GM13977 (cell line): ENCODE measurements at places on chromosomes 2 and 18.

DNA sequence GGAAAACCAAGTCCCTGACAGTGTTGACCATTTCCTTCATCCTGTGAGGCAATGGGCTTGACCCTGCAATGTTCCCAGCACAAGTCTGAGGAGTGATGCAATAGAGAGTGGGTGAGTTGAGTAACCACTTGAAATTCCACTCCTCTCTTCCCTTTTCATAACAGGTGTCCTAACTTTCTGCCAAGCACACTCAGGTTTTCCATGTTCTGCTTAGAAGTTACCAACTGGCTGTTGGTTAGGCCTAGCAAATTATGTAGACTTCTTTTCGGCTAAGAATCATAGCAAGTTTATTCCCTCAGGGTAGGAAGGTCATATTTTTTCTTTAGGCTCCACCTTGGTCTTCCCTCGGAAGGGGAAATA lies 11.5 kb downstream of the GNLY start:
- no peak for DNase-seq

GRCh38 chr2:210475706-210476105 lies 853 bp downstream of the LANCL1 start:
- DNase-seq = no peak

- DNase-seq = peak; percentile 22
These were observed 1232.3 kb upstream of the ZEB2 start for GRCh38 chr2:145752091-145752806.

DNA sequence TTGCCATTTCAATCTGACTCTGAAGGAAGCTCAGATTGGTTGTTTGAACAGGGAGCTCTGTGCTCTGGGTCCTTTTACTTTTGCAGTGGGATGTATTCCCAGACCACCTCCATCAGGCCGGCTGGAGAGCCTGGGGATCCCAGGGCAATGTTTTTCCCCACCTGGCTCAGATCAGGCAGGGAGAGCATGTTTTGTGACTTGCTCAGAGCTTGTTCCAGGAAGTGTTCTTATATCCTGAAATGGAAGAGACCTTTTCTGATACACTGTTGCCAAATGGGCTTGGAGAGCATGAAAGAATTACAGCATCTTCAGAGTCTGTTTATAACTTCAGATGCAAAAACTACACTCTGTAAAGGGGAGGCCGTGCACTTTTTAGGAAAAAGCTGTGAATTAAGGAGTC lies 56.0 kb downstream of the LIPG start:
- DNase-seq = no peak

GRCh38 chr2:50564766-50565165 lies 467.2 kb downstream of the NRXN1 start:
- no peak for DNase-seq

GRCh38 chr18:51192026-51192425 lies 5.5 kb downstream of the MEX3C start:
- DNase-seq = no peak

- no peak for DNase-seq
These were observed 657.5 kb upstream of the CDH7 start for GRCh38 chr18:65093346-65093745.

- DNase-seq = no peak
These were observed 32.1 kb upstream of the DOCK10 start for GRCh38 chr2:225074366-225074765.

DNA sequence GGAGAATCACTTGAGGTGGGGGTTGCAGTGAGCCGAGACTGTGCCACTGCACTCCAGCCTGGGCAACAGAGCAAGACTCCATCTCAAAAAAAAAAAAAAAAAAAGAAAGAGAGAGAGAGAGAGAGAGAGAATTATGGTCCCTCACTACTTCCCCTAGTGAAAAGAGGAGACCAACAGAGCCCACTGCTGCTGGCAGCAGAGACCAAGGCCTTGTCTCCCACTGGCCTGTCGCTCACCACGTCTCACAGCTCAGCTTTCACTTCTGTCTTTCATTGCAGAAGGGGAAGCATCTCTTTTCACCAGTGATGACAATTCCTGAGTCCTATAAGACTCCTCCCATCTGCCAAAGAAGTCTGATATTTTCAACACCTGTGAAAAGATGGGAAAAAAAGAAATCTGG lies 81.3 kb downstream of the CLHC1 start:
- no peak for DNase-seq

DNA sequence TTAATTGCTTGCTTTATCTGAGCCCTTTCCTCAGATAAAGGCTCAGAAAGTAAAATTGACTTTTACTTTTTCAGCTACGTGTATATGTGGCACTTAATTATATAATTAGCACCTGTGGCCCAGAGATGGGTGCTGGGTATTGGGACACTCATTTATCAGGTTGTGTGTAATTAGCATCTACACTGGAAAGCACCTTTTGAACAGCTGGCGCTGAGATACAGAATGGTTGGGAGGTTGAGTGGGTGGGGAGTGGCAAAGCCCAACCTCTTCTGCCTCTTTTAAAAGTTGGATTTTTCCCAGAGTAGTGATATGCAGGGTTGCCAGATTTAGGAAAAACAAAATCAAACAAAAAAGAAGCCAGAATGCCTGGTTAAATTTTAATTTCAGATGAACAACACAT lies 23.9 kb downstream of the SPTBN1 start:
- peak; percentile 51 for DNase-seq

- DNase-seq = no peak
These were observed 25.4 kb downstream of the USP14 start for GRCh38 chr18:183769-184168.

DNA sequence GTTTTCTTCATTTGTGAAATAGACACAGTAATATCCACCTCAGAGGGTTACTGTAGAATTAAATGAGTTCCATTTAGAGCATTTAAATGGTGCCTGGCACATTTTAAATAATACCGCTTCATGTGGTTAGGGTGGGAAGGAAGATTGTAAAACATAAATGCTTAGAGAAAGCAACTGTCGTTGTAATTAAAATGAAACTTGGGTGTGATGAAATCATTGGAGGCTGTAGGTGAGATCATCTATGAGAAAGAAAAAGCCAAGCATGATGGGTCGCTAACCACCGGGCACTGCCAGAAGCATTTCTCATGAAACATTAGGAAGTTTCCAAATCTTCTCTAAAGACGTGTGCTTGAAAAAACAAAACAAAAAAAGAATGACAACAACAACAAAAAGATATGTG lies 8.2 kb upstream of the SLC39A10 start:
- no peak for DNase-seq

- no peak for DNase-seq
These were observed 91.9 kb upstream of the KCNE4 start for GRCh38 chr2:222960126-222960525.

DNA sequence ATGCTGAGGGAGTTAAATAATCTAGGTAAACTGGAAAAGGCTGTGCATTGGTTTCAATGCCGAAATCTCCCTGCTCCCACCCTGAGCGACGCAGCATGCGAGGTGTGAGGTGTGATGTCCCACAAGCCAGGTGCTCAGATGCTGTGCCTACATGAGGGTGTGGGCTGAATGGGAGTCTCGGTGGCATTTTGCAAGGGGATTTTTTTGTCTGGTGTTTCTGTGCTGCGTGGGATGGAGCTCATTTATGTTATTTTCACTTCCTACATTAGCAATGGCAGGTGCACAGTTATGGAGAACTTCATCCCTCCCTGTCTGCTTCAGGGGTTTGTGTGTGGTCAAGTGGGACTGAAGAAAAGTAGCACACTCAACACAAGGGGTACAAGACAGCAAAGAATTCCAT lies 110.2 kb upstream of the CCDC68 start:
- peak; percentile 10 for DNase-seq

GRCh38 chr2:170467568-170468422 lies 247.3 kb upstream of the SP5 start:
- no peak for DNase-seq

- DNase-seq = no peak
These were observed 7.8 kb upstream of the SERPINB2 start for GRCh38 chr18:63879709-63880108.

- no peak for DNase-seq
These were observed 19.0 kb downstream of the RPL37A start for GRCh38 chr2:216517447-216518225.

DNA sequence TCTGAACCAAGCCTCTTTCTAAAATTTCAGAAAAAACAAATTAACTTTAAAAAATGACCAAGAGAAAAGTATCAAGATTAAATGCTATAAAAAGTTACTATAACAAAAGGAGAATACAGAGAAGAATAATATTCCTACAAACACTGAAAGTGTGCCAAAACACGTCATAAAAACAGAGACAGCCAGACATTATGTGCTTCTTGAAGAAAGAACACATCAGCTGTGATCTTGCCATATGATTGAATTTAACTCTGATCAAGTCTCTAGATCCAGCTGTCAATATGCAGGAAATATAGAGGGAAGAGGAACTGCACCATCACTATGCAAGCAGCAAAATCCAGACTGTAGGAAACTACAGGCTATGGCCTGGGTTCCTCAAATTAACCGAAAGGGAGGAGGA lies 33.7 kb upstream of the COL5A2 start:
- no peak for DNase-seq

DNA sequence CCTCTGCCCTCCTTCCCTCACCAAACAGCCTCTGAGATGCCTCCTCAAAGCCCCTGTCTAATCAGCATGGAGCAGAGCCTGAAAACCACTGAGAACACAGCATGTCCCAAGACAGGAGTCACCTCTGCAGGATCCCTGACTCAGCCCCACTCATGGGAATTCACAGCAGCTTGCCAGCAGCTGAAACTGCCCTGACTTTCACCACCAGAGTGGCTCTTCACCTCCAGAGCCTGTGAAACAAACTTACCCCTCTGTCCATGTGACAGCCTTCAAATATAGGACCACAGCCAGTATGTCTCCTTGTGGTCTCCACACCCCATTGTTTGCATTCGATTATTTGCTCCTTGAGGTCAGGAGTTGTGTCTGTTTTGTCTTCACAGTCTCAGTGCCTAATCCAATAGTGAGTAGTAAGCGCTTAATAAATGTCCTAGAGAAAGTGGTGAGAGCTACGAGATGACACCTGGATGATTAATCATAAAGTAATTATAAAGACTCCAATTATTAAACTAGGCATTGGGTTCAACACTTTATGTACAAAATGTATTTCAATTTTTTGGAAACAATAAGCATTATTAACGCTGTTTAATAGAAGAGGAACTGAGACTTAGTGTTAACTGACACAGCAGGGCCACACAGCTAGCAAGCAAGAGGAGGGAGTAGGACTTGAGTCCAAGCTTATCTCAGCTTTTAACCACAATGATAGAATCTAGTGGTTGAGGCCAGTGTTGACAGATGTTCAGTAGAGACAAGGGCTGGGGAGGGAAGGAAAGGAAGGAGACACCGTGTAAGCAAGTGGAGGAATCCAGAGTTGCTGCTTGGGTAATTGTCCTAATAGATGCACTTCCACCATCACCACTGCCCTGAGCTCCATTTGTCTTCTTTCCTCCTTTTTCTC lies 358.7 kb upstream of the TNP1 start:
- peak; percentile 28 for DNase-seq

- DNase-seq = no peak
These were observed 98.9 kb downstream of the EIPR1 start for GRCh38 chr2:3278521-3279218.

DNA sequence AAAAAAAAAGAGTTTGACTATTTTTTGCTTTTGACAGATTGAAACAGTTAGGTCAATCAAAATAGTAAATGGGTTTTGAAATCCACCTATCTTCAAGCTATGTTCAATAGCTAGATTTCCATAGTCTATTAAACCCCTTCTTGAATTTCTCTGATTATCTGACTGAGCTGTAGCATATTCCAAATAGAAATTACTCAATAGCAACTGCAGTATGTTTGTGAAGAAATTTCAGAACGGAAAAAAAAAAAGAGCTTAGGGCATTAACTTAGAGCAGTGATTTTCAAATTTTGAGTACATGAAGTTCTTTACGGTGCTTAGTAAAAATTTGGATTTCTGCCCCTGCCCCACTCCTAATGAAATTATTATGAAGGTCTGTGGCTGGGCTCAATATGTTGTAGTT lies 432.3 kb downstream of the LRP1B start:
- DNase-seq = no peak

GRCh38 chr2:64168201-64168600 lies 24.0 kb upstream of the PELI1 start:
- DNase-seq = no peak

GRCh38 chr18:64409511-64409910 lies 260.6 kb upstream of the LINC00305 start:
- peak; percentile 17 for DNase-seq

DNA sequence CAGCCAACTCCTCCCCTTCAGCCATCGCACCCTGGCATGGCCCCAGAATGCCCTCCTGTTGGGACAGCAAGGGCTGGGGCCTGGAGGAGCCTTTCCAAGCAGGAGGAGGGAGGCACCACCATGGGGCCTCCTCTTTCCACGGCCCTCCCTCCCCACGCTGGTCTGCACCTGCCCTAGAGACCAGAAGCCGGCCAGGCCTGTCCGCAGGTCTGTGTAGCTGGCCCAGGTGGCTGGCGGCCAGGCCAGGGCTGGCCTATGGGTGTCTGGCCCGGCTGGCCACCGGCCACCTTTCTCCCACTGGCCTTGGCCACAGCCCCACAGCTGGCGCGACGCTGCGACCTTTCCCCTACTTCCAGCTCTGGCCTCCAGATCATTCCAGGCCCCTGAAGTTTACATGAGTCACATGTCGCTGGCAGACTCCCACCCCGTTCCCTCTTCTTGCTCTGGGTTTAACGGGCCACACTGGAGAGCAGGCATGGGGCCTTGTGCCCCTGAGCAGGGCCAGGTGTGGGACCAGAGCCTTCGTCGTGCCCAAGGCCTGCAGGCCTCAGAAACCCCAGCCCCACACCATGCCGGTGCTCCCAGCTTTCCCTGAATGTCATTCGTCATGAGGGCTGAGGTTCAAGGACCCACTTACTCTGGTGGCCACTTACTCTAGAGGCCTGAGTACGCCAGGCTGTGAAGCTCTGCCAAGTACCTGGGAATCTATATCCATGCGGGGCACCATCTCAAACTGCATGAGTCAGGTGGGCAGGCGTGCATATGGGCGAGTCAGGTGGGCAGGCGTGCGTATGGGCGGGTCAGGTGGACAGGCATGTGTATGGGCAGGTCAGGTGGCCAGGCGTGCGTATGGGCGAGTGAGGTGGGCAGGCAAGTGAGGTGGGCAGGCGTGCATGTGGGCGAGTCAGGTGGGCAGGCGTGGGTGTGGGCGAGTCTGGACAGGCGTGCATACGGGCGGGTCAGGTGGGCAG lies 33.3 kb upstream of the KLF11 start:
- no peak for DNase-seq

GRCh38 chr2:180901331-180901730 lies 79.1 kb upstream of the UBE2E3 start:
- no peak for DNase-seq

DNA sequence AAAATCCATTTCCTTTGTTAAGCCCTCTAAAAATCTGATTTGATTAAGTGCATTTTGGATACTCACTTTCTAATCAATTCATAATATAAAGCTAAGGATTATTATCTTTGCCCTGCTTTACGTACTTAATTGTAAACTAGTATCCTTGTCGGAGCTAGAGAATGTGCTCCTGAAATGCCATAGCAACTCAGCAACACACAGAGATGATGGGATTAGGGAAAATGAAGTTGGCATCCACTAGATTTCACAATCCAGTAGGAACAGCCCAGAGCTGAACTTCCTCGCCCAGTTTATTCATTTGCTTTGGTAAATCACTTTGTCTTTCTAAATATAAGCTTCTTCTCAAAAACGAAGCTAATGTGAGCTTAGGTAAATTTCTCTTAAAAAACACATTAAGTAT lies 386.3 kb downstream of the CTNNA2 start:
- no peak for DNase-seq
